ENCODE measurements at places on chromosomes 5 and 9.
A peak's percentile ranks its signal among the peaks of the same experiment; 100 is the strongest.

GRCh38 chr5:159910207-159910842 lies 6.0 kb upstream of the ADRA1B start:
- DNase-seq: no peak

DNA sequence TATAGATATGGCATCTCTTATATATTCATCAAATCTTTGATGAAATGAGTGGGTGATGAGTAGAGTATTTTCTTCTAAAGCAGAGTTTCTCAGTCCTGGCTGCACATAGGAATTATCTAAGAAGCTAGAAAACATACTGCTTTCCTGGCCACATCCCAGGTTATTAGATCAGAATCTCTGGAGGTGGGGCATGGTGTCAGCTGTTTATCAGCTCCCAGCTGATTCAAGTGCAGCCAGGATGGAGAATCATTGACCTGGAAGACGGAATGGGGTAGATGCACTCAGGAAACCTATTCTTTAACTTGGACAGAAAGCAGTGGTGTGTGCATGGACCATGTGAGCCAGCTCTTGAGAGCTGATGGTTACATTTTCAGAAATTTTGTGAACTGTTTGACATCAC lies 108.1 kb upstream of the IL6ST start:
- DNase-seq: no peak

DNA sequence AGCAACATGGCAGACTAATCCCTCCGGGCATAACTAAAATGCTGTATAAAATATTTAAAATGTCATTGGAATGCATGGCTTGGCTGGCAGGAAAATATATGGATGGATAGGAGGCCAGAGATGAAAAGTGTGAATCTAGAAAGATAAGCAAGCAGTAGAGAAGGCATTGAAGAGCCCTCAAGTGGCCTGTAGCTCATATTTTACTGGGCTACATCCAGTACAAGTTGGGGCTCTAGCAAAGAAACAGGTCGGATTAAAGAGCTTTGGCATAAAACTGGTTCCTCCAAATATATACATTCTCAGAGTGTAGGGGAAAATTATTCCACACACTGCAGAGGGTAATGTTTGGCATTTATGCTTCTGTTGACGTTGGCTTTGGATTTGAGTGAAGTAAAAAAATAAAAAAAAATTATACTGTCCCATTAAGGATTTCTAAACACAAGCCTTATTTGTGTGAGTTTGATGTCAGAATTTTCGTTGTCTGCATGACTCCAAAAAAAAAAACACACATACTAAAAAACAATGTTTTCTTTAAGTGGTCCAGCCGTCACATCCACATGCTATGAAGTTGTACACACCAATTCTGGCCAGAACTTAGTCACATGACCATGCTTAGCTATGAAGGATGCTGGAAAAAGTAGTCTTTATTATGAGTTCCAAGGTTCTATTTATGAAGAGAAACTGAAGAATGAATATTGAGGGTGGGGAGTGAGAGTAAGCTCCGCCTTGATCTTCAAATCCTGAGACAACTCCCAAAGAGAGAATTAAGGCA lies 147.0 kb downstream of the TLE1 start:
- DNase-seq: no peak

DNA sequence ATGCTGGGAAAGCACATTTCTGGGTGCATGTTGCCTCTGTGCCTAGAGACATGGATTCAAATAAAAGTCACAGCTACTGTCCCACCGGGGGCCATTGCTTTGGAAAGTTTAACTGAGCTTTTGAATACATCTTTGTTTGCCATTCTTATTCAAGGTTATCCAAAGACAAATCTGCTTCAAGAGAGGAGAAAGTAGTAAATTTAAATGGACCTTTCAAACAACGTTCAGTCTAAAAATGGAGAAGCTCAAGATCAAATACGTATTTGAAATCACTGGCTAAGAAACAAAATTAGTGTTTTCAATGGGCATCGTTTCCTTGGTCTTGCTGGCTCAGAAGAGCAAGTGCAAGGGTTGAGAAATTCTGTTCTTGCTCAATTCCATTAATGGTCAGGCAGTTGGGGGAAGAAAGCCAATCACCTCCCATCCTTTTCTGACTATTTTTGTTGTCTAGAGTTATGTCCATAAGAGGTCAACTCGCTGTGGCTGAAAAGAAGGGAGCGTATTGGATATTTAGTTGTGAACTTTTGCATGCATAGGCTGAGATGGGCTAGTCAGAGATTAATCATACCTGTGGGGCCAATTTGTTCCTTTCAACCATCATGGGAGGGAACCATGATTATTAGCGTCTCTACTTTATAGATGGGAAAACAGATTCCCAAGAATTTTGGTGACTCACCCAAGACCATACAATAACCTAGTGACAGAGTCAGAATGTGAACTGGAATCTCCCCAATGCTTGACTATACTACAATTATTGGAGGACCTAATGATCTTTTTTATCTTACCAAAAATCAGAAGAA lies 276.2 kb upstream of the TNC start:
- DNase-seq: no peak

DNA sequence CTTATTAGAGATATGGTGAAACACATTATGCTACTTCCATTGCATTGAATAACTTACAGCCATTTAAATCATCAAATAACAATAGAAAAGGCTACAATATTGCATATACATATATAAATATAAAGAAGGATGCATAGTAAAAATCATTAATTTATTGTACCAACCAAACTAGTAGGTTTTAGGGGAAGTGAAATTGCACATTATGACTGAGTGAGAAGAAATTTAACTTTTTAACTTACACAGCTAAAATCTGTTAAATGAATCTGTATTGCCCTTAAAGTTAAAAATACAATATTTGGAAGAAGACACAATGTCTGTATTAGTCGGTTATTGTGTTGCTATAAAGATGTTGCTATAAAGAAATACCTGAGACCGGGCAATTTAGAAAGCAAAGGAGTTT lies 2073.7 kb upstream of the ACO1 start:
- DNase-seq: no peak

DNA sequence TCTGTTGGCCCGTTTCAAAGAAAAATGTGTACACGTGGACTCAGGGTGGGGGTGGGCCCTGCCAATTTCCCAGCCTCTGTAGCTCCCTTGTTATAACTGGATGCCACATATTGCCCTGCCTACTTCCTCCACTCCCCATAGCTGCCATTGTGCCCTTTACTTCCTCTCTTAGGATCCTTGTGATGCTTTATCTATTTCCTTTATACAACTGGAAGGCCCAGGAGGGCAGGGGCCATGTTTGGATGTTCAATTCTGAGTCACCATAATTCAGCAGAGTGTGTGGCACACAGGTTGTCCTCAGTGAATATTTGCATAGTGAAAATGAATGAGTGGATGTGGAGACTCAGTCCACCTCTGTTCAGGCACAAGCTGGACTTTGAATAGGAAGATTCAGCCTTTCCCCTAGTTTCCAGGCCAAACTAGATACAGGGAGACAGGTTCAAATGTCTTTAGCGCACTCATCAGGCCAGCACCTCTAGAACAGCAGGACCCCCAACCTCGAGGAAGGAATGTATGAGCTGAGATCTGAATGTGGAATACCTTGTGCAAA lies 10.6 kb upstream of the FEM1C start:
- no peak for DNase-seq

- no peak for DNase-seq
Measured at GRCh38 chr9:135346438-135347050, 133.0 kb upstream of the PPP1R26 start.

DNA sequence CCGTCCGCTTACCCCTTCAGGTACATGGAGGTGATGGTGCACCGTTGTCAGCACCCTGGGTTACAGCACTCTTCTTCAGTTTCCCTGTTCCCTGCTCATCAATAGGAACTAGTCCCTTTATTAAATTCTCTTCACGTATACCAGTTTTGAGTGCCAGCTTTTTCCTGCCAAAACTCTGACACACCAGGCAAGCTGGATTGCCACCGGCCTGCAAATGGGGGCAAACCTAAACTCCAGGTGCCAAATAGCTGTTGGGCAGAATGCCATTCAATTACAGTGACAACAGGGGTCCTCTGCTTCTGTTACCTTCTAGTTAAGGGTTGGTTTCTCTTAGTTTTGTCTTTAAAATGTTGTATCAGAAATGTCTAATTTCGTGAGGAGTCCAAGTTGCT lies 400.4 kb downstream of the OSTF1 start:
- no peak for DNase-seq

DNA sequence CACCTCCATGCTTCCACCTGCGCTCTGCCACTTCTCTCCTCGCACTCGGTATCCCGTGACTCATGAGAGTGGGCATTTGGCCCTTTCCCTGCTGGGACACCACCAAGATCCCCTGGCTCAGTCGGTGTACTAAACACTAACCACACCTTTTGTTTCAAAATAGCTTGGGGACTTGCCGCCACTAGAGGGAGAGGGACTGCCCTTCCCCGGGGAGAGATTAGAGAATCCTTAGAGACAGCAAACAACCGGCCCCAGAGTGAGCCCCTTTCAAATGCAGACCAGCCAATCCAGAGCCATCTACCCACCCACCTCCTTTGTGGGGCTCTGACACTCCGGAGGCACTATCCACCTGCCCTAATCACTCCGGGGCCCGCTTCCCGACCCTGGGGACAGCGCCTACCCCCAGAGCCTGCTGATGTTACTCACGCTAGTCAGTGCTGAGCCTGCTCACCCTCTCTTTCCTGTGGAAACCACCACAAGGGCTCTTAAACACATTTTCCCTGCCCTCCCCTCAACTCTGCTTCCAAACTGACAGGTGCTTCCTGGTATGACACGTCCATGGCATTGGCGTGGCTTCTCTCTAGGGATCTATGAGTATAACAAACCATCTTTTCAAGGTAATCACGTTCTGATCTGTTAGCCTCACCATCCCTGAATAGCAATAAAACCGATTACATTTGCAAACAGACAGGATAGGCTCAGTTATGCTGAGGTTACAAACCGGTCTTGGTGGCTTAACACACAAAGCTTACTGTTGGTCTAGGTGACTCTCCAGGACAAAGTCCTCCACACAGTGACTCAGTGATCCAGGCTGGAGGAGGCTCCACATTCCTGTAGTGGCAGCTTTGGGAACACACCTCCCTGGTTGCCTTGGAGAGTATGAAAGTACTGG lies 180.1 kb upstream of the MVB12B start:
- peak; percentile 44 for DNase-seq

DNA sequence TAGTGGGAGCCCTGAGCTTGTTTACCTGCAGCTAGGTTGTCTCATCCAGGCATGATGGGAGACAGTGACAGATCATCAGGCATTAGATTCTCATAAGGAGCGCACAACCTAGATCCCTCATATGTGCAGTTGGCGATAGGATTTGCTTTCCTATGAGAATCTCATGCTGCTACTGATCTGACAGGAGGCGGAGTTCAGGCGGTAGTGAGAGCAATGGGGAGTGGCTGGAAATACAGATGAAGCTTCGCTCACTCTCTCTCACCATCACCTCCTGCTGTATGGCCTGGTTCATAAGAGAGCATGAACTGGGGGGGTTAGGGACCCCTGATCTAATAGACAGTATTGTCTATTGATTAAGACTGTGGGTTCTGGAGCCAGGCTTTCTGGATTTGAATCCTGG lies 24.9 kb downstream of the SMAD5 start:
- no peak for DNase-seq

DNA sequence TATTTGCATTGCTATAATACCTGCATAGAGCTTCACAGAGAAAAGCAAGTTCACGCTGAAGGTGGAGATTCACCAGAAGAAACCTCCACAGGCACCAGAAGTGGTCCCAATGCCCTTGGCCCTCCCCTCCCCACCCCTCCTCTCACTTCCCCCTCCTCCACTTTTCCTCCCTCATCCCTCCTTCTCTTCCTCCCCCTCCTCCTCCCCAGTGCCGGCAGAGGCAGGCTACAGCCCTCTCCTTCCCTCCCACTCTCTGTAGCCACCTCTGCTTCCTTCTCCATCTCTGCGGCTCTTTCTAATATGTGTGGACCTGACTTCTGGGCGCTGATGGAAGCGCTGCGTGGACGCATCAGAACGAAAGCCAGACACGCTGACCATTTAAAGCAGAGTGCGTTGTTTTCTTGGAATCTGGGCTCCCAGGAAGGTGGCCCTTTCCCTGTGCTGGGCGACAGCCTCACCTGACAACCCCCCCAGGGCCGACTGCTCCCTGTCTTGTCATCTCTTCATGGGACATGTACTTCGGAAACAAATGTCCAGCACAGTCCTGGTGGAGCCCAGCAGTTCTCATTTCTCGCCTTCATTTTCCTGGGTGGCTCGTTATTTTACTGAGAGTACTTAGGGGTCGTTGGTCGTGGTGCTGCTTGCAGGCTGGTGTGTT lies 29.5 kb downstream of the NDUFS6 start:
- no peak for DNase-seq

GRCh38 chr5:139769477-139769876 lies 26.1 kb upstream of the PSD2 start:
- no peak for DNase-seq

GRCh38 chr9:35562895-35563780 lies 41.9 kb upstream of the TESK1 start:
- DNase-seq: no peak

GRCh38 chr5:180898621-180899246 lies at the start of gene BTNL8:
BTNL8 (plus strand) TSS chr5:180899159; CDS start chr5:180899311, 152 bp downstream.
- DNase-seq: no peak

GRCh38 chr5:108251350-108251749 lies 130.5 kb downstream of the FBXL17 start:
- no peak for DNase-seq

DNA sequence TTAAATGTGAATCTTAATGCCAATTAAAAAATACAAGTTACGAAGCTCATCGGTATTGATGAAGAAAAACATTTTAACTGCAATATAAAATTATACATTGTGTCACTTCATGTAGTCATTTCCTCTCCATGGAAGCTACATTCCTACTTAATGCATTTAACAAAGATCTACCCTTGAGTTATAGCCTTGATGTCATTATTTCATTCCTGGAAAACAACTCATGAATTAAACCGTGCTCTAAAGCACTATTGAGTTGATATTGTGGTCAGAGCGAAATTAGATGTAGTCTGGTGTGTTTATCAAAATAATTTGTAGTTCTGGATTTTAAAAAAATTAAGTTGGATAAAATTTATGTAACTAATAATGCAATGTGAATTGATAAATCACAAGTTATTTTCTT lies 11.1 kb downstream of the C5orf47 start:
- no peak for DNase-seq
